ENCODE measurements at places on chromosomes 11 and 22.
A peak's percentile ranks its signal among the peaks of the same experiment; 100 is the strongest.

GRCh38 chr22:38638728-38639127, 17.5 kb downstream of the FAM227A start:
- DNase-seq: no peak

DNA sequence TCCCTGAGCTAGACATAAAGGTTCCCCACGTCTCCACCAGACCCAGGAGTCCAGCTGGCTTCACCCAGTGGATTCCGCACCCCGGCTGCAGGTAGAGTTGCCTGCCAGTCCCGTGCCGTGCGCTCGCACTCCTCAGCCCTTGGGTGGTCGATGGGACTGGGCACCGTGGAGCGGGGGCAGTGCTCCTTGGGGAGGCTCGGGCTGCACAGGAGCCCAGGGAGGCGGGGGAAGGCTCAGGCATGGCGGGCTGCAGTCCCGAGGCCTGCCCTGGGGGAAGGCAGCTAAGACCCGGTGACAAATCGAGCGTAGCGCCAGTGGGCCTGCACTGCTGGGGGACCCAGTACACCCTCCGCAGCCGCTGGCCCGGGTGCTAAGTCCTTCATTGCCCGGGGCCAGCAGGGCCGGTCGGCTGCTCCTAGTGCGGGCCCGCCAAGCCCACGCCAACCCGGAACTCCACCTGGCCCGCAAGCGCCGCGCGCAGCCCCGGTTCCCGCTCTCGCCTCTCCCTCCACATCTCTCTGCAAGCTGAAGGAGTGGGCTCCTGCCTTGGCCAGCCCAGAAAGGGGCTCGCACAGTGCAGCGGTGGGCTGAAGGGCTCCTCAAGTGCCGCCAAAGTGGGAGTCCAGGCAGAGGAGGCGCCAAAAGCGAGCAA, 9.5 kb upstream of the TREH start:
- DNase-seq: no peak

- no peak for DNase-seq
Measured at GRCh38 chr22:44409974-44410316, 88.1 kb downstream of the RTL6 start.

DNA sequence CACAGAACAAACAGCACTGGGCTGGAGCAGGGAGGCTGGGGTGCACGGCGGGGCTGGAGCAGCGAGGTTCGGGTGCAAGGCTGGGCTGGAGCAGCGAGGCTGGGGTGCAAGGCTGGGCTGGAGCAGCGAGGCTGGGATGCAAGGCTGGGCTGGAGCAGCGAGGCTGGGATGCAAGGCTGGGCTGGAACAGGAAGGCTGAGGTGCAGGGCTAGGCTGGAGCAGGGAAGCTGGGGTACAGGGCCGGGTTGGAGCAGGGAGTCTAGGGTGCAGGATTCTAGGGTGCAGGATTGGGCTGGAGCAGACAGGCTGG, 198.5 kb downstream of the BRD1 start:
- DNase-seq: no peak

DNA sequence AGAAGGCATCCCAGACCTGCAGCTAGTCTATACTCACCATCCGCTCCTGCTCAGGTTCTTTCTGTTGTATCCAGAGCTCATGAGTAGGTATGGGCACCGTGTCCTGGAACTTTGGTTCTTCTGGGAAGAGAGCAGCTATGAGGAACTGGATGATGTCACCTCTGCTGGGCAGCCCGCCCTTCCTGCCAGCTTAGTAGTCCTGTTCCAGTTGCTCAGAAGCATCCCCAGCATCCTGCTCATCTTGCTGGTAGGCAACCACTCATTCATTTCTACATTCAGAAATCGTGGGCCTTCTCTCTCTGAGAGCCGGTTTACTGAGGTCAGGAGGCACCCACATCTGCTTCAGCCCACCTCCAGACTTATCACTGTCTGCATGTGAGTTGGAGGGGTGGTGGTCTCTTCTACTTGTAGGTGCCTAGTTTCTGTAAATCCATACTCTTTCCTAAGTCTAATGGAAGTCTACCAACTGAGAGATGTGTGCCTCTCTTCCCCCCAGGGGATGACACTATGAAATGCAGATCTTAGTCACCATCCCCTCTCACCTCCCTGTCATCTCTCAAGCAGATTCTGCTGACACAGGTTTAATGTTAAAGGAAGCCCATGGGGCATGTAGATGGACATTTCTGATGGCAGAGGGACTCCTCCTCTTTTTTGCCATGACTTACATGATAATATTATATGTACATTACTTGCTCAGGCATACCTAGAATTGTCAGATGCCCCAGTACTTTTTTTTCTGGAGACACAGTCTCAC, 29.6 kb upstream of the CCDC134 start:
- DNase-seq: no peak

DNA sequence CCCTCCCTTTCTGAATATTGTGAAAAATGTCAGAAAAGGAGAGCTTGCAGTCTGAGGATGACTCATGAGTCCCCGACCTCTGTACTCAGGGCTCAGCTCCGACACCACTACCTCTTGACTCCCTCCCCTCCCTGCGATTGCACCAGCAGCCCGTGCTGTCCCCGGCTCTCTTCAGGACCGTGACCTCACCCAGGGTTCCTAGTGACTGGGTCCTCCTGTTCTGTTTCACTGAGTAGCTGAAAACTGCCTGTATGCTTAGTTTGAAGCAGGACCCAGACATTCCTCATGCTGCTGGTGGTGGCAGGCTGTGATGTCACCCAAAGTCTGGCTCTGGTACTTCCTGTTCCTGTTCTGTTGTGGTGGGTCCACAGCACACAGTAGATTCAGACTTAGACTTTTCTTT, 11.7 kb downstream of the PHRF1 start:
- DNase-seq: peak; percentile 72

Measured in stimulated activated naive CD8-positive, alpha-beta T cell treated with anti-CD3 and anti-CD28 coated beads, Interleukin-15, Interleukin-2, amounts not matched to agents 100 U/mL and 50 U/mL, for 24 hours (primary cell).